ENCODE measurements at places on chromosomes 11 and 22. TPM values are rescaled to one million over a fixed set of nuclear protein-coding genes. Genes with fewer than 3 reads are reported as not detected.

Gene SMDT1
- total RNA-seq: 11.1 TPM

Gene CRYAB
- total RNA-seq: 0.18 TPM

Gene ZBTB16
- total RNA-seq: 28.0 TPM

Gene GAB2
- total RNA-seq: 16.8 TPM

Gene SHISA8
- total RNA-seq: not detected

Gene MYO7A
- total RNA-seq: 0.18 TPM

Gene RIMBP3B
- not detected for total RNA-seq

Gene OR4C3
- not detected for total RNA-seq

Gene DNAJB7
- not detected for total RNA-seq

Gene BATF2
- 0.75 TPM for total RNA-seq

Gene MRGPRX2
- total RNA-seq: not detected

Gene MPPED2
- under 0.01 TPM for total RNA-seq

Gene TEX54
- total RNA-seq: not detected

Gene ZNF202
- total RNA-seq: 9.0 TPM

Gene PDE2A
- 10.2 TPM for total RNA-seq

Gene PKNOX2
- not detected for total RNA-seq

Gene OR52N4
- total RNA-seq: not detected

Gene SPINDOC
- 15.2 TPM for total RNA-seq

Gene PPP2R1B
- 35.5 TPM for total RNA-seq

Gene NXPE2
- not detected for total RNA-seq

Gene KRTAP5-7
- total RNA-seq: not detected

Gene FJX1
- total RNA-seq: 26.0 TPM

Gene MS4A1
- not detected for total RNA-seq

Gene DERL3
- 0.63 TPM for total RNA-seq

Gene LRRC4C
- not detected for total RNA-seq

Gene RPLP2
- 358 TPM for total RNA-seq

Gene OR51E2
- not detected for total RNA-seq

Gene CABP4
- total RNA-seq: 0.45 TPM

Gene DRD4
- total RNA-seq: not detected

Gene PTPRCAP
- 0.85 TPM for total RNA-seq
